ENCODE measurements at places on chromosomes 3 and 15. TPM values are rescaled to one million over a fixed set of nuclear protein-coding genes. Genes with fewer than 3 reads are reported as not detected.

The AHSG gene
- not detected for total RNA-seq

The LRTM1 gene
- total RNA-seq, result not detected

The ATP13A3 gene
- 945 TPM for total RNA-seq

The CRABP1 gene
- not detected for total RNA-seq

The SLC15A2 gene
- 0.19 TPM for total RNA-seq

The FAM3D gene
- total RNA-seq, result not detected

The CD200R1 gene
- total RNA-seq, result under 0.01 TPM

The HPS3 gene
- 32.6 TPM for total RNA-seq

The ATP10A gene
- 13.0 TPM for total RNA-seq

The PLSCR5 gene
- total RNA-seq, result not detected

The GOLGA6B gene
- total RNA-seq, result not detected

The TRIM42 gene
- not detected for total RNA-seq

The PYGO1 gene
- 8.7 TPM for total RNA-seq

The LYSMD4 gene
- total RNA-seq, result 6.1 TPM

The ZNF80 gene
- not detected for total RNA-seq

The TUSC7 gene
- total RNA-seq, result not detected

Measured in regular cardiac myocyte (primary cell).